ENCODE measurements at places on chromosomes 3 and 15. TPM values are rescaled to one million over a fixed set of nuclear protein-coding genes. Genes with fewer than 3 reads are reported as not detected.
A peak's percentile ranks its signal among the peaks of the same experiment; 100 is the strongest.

Gene EPHA6
- total RNA-seq: not detected

Gene EPB42
- total RNA-seq: not detected

Gene HYAL3
- total RNA-seq: 4.5 TPM

Gene FAM81A
- total RNA-seq: 27.3 TPM

Gene WNT5A
- 34.6 TPM for total RNA-seq

Gene ERICH6
- total RNA-seq: not detected

Gene PLA2G4D
- not detected for total RNA-seq

Gene NTRK3
- total RNA-seq: 10.3 TPM

Gene HDC
- not detected for total RNA-seq

DNA sequence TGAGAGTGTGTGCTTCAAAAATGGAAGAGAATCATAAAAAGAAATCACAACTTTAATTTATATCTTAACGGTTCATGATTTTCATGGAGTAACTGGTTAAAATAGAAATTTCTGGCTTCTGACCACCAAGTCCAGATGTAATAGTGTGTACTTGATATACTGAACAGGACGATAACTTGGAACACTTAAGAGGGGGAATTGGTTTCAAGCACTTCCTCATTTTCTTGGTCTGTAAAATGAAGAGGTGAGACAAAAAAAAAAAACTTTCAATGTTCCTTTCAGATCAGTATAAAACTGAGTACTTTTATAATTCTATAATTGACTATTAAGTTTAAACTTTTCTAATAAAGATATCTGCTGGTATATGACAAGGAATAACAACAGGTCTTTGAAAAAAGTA lies 64.0 kb upstream of the TRA2B start:
- no peaks in the 10 kb centered on the region for H3K36me3 ChIP-seq
- no peak overlapping the region for H3K4me3 ChIP-seq
- no peak for DNase-seq

- H3K4me3 ChIP-seq: no peak overlapping the region
- no peak overlapping the region for H3K27ac ChIP-seq
- DNase-seq: no peak
- H3K27me3 ChIP-seq: no peaks in the 10 kb centered on the region
Observed at GRCh38 chr15:91936182-91936775, 82.8 kb downstream of the SLCO3A1 start.

DNA sequence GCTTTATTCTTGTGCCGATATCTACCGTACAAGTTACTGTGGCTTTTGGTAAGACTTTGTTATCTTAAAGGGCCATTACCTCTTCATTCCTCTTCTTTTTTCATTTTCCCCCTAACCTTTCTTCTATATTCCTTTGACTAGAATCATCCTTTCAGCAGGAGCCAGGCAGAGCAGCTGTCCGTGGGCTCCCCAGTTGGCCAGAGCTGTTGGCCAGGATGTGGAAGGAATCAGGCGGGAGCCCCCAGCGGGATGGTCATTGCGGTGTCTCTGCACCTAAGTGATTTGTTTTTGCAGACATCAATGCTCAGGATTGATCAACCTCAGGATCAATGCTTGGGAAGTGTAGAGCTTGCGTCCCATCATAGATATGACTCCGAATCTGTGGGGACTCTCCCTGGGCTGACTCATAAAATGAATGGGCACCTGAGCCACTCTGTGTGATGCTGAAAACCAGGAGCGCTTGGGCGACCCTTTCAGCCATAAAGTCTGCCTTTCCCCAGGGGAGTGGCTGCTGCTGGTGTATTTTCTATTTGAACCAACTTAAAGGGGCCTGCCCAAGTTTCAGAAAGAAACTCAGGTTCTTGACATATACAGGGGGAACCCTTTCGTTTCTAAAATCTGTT lies 21.7 kb downstream of the APBA2 start:
- no peaks in the 10 kb centered on the region for H3K4me1 ChIP-seq
- no peak overlapping the region for H3K27ac ChIP-seq
- H3K36me3 ChIP-seq: no peaks in the 10 kb centered on the region
- DNase-seq: no peak

DNA sequence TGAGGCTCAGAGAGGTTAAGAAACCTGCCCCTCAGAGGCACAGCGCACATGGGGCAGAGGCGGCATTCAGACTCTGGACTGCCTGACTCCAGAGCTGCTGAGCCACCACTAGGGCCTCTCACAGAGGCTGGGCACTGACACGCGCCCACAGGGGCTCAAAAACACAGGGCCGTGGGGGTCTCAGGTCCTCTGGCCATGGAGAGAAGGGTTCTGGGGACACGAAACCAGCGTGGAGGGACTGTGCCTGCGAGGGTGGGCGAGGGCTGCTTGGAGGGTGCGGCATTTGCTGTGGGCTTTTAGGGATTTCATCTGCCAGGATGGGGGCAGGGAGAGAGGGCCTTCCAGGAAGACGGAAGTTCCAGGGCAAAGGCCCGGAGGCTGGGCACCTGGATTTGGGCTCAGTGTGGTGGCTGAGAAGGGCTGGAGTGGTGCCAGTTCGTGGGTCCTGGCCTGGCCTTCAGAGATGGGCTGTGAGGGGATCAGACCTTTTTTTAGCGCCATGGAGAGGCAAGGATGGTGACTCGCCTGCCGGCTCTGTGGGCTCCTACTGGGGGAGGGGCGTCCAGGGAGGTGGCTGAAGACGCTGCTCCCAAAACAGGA lies 69.6 kb downstream of the EFCAB12 start:
- no peak overlapping the region for H3K4me3 ChIP-seq
- peak; percentile 30 for DNase-seq
- H3K27ac ChIP-seq: no peak overlapping the region
- peaks cover 5% of the 10 kb centered on the region for H3K27me3 ChIP-seq

GRCh38 chr3:126261037-126261436 lies 80.7 kb upstream of the ALDH1L1 start:
- no peaks in the 10 kb centered on the region for H3K36me3 ChIP-seq
- H3K4me3 ChIP-seq: no peak overlapping the region
- H3K27me3 ChIP-seq: no peaks in the 10 kb centered on the region
- DNase-seq: no peak
- H3K27ac ChIP-seq: no peak overlapping the region

GRCh38 chr15:50107591-50108408 lies 11.2 kb downstream of the ATP8B4 start:
- H3K4me1 ChIP-seq: no peaks in the 10 kb centered on the region
- H3K4me3 ChIP-seq: no peak overlapping the region
- DNase-seq: no peak
- no peaks in the 10 kb centered on the region for H3K27me3 ChIP-seq
- H3K36me3 ChIP-seq: no peaks in the 10 kb centered on the region

DNA sequence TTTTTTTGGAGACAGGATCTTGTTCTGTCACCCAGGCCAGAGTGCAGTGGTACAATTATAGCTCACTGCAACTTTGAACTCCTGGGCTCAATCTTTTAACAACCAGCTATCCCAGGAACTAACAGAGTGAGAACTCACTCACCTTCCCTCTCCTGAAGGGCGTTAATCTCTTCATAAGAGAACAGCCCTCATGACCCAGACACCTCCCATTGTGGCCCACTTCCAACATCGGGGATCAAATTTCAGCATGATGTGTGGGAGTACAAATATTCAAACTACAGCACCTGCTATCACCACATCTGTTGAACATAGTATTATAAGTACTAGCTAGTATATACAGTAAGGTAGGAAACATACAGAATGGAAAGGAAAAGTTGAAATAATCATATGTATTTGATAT lies 132.5 kb downstream of the DOCK3 start:
- H3K4me3 ChIP-seq: no peak overlapping the region
- H3K36me3 ChIP-seq: no peaks in the 10 kb centered on the region
- peak; percentile 12 for DNase-seq
- no peaks in the 10 kb centered on the region for H3K27me3 ChIP-seq

- no peaks in the 10 kb centered on the region for H3K36me3 ChIP-seq
- H3K4me1 ChIP-seq: no peaks in the 10 kb centered on the region
- no peaks in the 10 kb centered on the region for H3K27me3 ChIP-seq
- H3K27ac ChIP-seq: no peak overlapping the region
- no peak overlapping the region for H3K4me3 ChIP-seq
Observed at GRCh38 chr15:23628612-23629233, 18.9 kb downstream of the MAGEL2 start.

GRCh38 chr15:59172289-59172901 lies 34.2 kb upstream of the LDHAL6B start:
- no peaks in the 10 kb centered on the region for H3K27me3 ChIP-seq
- H3K4me3 ChIP-seq: no peak overlapping the region
- peaks cover 33% of the 10 kb centered on the region for H3K36me3 ChIP-seq

- H3K4me3 ChIP-seq: no peak overlapping the region
- DNase-seq: no peak
- H3K4me1 ChIP-seq: no peaks in the 10 kb centered on the region
- no peaks in the 10 kb centered on the region for H3K27me3 ChIP-seq
Observed at GRCh38 chr3:170835336-170835735, 34.7 kb downstream of the RPL22L1 start.

- no peaks in the 10 kb centered on the region for H3K27me3 ChIP-seq
- no peak overlapping the region for H3K4me3 ChIP-seq
- no peaks in the 10 kb centered on the region for H3K4me1 ChIP-seq
- no peaks in the 10 kb centered on the region for H3K36me3 ChIP-seq
- no peak overlapping the region for H3K27ac ChIP-seq
Observed at GRCh38 chr3:178901204-178901603, 170.4 kb downstream of the ZMAT3 start.

- peaks cover 7% of the 10 kb centered on the region for H3K36me3 ChIP-seq
- no peak overlapping the region for H3K4me3 ChIP-seq
- H3K4me1 ChIP-seq: peaks cover 19% of the 10 kb centered on the region
- H3K27me3 ChIP-seq: no peaks in the 10 kb centered on the region
Observed at GRCh38 chr15:51884517-51885236, 55.2 kb downstream of the TMOD3 start.

GRCh38 chr3:27535809-27536392 lies 51.7 kb upstream of the SLC4A7 start:
- H3K4me1 ChIP-seq: peaks cover 24% of the 10 kb centered on the region
- H3K27me3 ChIP-seq: no peaks in the 10 kb centered on the region
- DNase-seq: no peak
- peak overlapping the region; percentile 40 for H3K27ac ChIP-seq
- no peaks in the 10 kb centered on the region for H3K36me3 ChIP-seq

DNA sequence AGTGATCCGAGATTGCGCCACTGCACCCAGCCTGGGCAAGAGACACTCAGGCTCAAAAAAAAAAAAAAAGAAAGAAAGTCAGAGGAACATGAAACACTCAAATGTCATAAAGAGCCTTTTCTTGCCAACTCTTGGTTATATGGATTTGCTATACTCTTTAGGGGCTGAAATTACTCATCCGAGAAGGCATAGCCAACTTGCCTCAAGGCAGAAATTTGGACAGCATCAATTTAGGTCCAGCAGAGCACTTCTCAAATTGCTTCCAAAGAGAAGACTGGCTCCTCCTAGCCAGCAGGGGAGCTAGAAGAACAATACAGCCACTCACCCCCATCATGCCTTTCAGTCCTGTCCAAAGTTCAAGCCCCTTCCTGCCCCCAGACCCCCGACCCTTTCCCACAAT lies 43.8 kb downstream of the OSBPL10 start:
- no peaks in the 10 kb centered on the region for H3K36me3 ChIP-seq
- H3K4me1 ChIP-seq: no peaks in the 10 kb centered on the region
- no peak for DNase-seq
- H3K27me3 ChIP-seq: no peaks in the 10 kb centered on the region
- no peak overlapping the region for H3K27ac ChIP-seq

DNA sequence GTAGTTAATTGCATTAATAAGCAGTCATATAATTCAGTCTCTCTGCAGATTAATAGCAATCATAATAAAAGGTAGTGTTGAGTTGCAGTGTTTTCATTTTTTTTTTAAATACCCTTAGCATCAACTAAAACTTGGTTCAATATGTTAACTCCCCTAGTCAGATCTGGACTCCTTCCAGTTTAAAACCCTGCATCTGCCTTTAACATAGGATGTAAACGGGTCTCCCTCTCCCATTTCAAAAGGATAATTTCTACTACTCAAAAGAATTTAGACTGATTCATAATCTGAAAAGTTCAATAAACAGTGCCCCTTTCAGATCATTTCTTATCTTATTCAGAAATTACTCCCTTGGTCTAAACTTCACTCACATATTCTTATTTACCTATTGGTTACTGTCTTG lies 11.4 kb downstream of the CPOX start:
- no peaks in the 10 kb centered on the region for H3K4me1 ChIP-seq
- no peak overlapping the region for H3K4me3 ChIP-seq
- H3K27ac ChIP-seq: no peak overlapping the region
- H3K27me3 ChIP-seq: no peaks in the 10 kb centered on the region
- DNase-seq: no peak
- peaks cover 41% of the 10 kb centered on the region for H3K36me3 ChIP-seq

DNA sequence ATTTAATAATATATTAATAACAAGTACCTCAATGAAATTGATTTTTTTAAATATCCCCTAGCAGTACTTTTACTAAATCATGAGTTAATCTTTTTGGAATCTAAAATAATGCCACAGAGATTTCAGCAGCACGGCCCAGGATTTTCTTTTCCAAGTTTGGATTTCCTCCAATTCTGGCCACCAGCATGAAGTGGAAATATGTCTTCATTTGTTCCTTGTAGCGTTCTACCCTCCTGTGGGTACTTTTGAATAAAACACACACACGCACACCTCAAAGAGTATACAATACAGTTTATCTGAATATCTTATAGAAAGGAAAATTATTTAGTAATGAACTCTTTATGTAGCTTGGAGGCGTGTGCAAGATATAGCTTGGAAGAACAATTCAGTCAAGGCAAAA lies 125.1 kb upstream of the STT3B start:
- H3K27ac ChIP-seq: no peak overlapping the region
- H3K27me3 ChIP-seq: no peaks in the 10 kb centered on the region
- no peaks in the 10 kb centered on the region for H3K4me1 ChIP-seq
- DNase-seq: no peak

GRCh38 chr15:86611417-86612040 lies 531.9 kb downstream of the AGBL1 start:
- no peak overlapping the region for H3K27ac ChIP-seq
- H3K4me3 ChIP-seq: no peak overlapping the region
- no peak for DNase-seq
- H3K4me1 ChIP-seq: peaks cover 23% of the 10 kb centered on the region
- H3K36me3 ChIP-seq: no peaks in the 10 kb centered on the region
- no peaks in the 10 kb centered on the region for H3K27me3 ChIP-seq

- peaks cover 9% of the 10 kb centered on the region for H3K4me1 ChIP-seq
- H3K27me3 ChIP-seq: no peaks in the 10 kb centered on the region
- no peak overlapping the region for H3K27ac ChIP-seq
- no peak overlapping the region for H3K4me3 ChIP-seq
Observed at GRCh38 chr3:38837358-38837757, 21.3 kb upstream of the SCN10A start.

DNA sequence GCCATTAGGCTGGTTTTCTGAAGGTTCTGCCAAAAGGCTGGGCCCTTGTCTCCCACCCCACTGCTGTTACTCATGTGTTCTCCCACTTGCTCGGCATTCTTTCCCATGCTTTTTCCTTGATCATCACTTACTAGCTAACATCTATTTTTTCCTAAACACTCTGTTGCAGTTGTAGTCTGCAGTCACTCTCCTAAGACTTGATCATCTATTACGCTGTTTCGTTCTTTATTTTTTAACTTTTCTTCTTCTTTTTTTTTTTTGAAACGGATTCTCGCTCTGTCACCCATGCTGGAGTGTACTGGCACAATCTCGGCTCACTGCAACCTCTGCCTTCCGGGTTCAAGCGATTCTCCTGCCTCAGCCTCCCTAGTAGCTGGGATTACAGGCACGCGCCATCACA lies 176.3 kb downstream of the IGF1R start:
- DNase-seq: no peak
- H3K27ac ChIP-seq: no peak overlapping the region
- H3K36me3 ChIP-seq: no peaks in the 10 kb centered on the region
- peaks cover 4% of the 10 kb centered on the region for H3K4me1 ChIP-seq
- no peaks in the 10 kb centered on the region for H3K27me3 ChIP-seq

- H3K27ac ChIP-seq: no peak overlapping the region
- H3K4me3 ChIP-seq: no peak overlapping the region
- 0 out of 2 replicates have a peak, but pooled peaks cover 2% of the 10 kb centered on the region for H3K4me1 ChIP-seq
- H3K27me3 ChIP-seq: no peaks in the 10 kb centered on the region
- no peak for DNase-seq
- H3K36me3 ChIP-seq: peaks cover 6% of the 10 kb centered on the region
Observed at GRCh38 chr3:122377975-122378374, 5.1 kb downstream of the MIX23 start.

All from SJCRH30 (cell line).